Posterior vena cava (tissue), 2 donors: ENCODE measurements at places on chromosomes 16 and 17. TPM values are rescaled to one million over a fixed set of nuclear protein-coding genes. Genes with fewer than 3 reads are reported as not detected.
A peak's percentile ranks its signal among the peaks of the same experiment; 100 is the strongest.

Gene SPEM3
- total RNA-seq, result not detected

- DNase-seq, result no peak
Observed at GRCh38 chr17:1460233-1460632, 4.2 kb upstream of the CRK start.

Gene CTU2
- 20.4 TPM for total RNA-seq

Gene SPG7
- total RNA-seq, result 65.2 TPM

Gene PDE6G
- not detected for total RNA-seq

- no peak for DNase-seq
Observed at GRCh38 chr17:72608436-72608835, 484.1 kb downstream of the SLC39A11 start.

GRCh38 chr16:23172994-23173393 is 9.6 kb upstream of the SCNN1G start:
- no peak for DNase-seq

DNA sequence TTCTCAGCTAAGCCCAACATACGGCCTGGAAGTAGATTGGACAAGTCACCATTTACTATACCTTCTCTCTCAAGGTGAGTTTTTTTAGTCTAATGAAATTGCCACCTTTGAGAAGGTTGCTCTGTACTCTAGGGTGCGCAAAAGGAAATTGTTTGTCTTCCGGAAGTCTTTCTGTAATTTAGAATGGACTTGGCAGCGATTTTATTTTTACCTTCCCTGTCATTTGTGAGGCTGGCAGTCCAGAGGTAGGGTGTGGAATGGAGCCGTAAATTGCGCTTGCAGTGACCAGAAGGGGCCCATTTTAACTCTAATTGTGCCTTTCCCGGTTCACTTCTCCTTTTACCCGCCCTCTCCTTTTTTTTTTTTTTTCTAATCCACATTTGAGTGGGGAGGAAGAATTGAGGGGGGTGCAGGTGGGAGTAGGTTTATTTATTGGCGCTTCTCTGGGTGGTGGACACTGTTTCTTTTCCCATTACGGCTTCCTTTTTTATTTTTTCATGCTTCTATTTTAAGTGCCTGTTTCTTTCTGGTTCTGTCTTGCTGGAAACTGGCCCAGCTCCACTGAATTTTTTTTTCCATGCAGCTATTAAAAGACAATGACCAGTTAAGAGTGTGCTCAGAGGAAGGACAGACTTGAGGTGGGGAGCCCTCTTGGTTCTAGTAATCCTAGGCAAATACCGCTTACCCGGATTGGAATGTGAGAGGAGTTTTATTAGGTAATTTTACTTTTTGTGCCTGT is 89.7 kb upstream of the CLEC18A start:
- no peak for DNase-seq

DNA sequence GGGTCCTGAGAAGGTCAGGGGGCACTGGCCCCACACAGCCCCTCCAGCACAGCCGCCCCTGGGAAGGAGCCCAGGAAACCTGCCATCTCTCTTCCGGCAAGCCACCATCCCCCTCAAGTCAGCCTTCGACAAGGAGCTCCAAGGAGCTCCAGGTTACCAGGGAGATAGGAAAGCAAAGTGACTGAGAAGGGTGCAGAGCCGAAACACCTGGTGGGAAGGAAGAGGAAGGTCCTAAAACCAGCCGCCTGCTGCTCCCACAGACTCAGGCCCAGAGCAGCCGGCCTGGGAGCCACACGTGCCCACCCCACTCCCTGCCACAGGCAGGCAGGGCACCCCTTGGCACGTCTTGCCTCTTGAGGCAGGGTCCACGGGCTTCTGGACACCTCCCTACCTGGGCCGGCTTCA is 80.7 kb downstream of the TIMM22 start:
- DNase-seq, result no peak

GRCh38 chr16:49619811-49620157 is 236.1 kb downstream of the ZNF423 start:
- DNase-seq, result no peak

- DNase-seq, result peak; percentile 72
Observed at GRCh38 chr16:50311891-50312501, 45.6 kb downstream of the ADCY7 start.

GRCh38 chr17:77206158-77206956 is 65.6 kb downstream of the SEC14L1 start:
- DNase-seq, result no peak

Gene KRT9
- not detected for total RNA-seq

Gene RBFOX1
- not detected for total RNA-seq

Gene HBA1
- 878 TPM for total RNA-seq

DNA sequence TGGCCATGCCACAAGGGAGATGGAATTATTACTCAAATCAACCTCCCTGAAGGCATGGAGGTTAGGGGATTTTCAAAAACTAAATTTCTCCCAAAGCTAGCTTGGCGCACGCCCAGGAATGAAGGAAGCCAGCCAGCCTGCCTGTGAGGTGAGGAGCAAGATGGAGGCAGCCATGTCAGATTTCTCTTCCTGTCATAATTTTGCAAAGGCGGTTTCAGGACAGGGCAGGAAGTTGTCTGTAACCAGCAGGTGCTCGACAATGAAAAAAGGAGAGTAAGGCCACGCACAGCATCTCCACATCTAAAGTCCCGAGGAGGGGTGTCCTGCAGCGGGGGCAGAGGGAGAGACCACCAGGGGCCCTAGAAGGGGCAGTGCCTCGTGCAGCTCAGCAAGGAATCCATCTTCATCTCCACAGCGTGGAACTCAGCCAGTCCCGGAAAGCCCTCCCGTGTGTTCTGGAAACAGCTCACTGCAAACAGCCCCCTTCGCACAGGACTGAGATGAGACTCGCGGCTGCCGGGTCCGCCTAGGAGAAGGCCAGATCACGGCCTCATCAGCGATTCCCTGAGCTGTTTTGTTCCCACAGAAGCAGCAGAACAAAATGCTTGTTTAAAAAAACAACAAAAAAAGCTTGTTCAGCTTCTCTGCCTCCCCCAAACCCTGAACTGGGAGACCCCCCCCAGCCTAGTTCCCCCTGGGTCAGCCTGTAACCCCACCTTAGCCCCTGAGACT is 47.8 kb downstream of the SLC7A5 start:
- no peak for DNase-seq

DNA sequence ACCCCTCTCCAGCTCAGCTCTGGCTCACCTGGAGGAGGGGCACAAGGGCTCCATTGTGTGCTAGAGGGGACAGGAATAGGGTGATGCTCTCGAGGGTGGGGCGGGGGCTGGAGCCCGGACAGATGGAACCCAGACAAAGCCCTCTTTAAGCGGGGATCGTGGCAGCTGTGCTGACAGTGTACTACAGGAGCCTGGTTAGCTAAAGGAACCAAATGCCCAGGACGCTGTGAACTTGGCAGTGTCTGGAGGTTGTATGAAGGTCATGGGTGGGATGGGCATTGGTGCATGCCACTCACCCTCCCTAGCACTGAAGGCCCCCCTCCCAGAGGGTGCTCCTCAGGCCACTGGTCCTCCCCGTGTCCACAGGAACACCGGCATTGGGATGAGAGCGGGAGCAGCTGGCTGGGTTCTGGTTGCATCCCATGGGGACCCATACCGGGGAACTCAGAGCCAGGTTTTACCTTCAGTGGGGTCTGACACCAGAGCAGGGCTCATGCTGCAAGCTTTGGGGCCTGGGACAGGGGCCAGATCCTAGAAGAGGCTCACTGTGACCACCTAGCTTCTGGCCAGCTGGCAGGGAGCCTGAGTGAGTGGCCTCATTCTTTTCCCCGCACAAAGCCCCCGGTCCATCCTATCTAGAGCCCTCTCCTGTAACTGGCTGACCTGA is 11.9 kb downstream of the KIF19 start:
- DNase-seq, result no peak

GRCh38 chr16:17237350-17237944 is 233.3 kb downstream of the XYLT1 start:
- no peak for DNase-seq

GRCh38 chr17:10292057-10292937 is 80.5 kb downstream of the MYH13 start:
- DNase-seq, result peak; percentile 84

Gene PRSS8
- total RNA-seq, result not detected

DNA sequence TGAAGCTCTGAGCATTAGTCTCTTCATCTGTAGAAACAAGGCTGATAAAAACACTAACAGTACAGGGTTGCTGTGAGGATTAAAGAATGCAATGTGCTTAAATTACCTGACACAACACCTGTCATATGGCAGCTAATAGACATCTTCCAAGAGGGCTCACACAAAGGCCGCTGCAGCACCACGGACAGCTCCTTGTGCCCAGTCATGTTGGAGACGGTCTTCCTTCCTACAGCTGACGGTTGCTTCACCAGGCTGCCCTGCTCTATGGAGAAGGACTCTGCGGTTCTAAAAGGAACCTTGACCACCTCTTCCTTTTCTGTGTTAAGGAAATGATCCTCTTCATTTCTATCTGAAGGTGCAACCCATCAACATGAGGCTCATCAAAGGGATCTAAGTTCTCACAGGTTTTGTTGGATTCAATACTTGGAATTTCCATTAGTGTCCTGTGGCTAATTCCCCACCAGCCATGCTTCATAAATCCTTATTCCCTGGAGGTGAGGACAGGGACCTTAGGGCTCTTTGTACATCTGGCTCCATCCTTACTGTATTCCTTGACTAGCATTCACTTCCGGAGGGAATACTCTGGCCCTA is 138.9 kb upstream of the CES5A start:
- peak; percentile 81 for DNase-seq

DNA sequence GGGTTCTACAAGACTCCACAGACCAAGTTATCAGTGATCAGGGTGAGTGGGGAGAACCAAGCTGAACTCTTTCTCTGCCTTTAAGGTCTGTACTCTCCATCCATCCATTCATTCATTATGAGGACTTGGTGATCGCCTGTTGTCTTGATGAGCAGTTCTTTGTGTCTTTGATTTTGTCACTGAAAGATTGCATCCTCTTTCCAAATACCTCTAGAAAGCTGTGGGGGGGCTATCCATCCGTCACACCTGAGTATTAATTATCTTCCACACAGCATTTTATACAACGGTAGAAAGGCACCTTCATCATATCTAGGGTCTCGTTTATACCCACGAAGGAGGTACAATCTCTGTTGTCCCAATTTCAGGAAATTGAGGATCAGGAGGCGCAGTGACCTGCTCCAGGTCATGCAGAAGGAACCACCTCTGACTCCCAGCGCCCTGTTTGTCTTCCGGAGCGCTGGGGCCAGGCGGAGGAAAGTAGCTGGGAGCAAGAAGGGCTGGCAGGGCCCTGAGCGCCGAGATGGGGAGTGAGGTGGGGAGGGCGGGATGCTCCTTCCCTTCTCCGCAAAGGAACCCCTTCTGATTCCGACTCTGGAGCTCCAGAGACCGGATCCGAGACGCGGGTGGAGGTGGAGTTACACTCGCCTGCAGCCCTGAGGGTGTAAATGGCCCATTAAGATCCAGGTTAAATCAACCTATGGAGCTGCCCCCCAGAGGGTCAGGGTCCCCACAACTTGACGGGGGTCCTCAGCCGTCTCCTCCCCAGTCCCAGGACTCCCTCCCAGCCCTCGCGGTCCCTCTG is 605 bp upstream of the ABAT start:
- DNase-seq, result no peak

DNA sequence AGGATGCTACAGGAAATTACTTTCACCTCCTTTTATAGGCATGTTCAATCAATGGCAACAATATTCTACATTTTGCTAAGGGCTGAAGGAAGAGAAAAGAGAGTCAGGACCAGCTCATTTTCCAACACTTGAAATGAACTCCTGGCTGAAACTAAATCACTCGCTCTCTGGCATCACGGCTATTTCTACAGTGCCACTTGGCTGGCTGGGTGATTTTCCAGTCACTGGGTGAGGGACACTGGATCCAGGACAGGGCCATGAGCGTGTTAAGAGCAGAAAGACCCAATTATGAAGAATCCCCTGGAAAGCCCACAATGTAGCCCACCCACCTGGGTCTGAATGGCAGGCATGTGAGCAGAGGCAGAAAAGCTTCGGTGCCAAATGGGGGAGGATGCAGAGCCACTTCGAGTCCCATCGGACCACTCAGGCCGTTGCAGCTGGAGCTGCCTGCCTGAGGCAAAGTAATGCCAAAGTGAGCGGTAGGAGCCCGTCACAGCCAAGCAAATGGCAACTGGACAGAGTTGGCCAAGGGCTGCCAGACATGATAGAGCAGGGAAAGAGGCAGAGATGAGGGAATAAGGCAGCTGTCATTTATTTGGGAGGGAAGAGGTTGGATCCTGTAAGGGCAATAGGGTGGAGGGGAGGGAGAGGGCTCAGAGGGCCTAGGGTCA is 246.2 kb downstream of the STX8 start:
- no peak for DNase-seq

DNA sequence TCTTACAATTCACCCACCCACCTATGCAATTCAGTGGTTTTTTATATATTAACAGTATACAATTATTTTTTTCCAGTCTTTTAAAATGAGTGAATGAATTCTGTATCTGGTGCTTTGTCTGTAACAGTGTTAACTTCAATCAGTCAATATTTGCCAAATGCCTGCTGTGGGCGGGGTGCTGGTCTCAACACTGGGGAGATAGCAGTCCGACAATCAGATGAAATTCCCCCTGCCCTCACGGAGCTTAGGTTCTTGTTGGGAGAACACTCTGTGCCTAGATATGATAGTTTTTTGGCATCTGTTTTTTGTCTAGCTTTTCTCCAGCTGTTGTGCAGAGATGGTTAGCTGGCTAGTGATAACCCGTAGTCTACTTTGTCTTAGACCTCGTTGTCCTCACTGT is 201.1 kb downstream of the SNX29 start:
- DNase-seq, result no peak

Gene LAT
- total RNA-seq, result 11.4 TPM

Gene KRTAP4-9
- not detected for total RNA-seq

Gene SLC16A6
- total RNA-seq, result 1.9 TPM

DNA sequence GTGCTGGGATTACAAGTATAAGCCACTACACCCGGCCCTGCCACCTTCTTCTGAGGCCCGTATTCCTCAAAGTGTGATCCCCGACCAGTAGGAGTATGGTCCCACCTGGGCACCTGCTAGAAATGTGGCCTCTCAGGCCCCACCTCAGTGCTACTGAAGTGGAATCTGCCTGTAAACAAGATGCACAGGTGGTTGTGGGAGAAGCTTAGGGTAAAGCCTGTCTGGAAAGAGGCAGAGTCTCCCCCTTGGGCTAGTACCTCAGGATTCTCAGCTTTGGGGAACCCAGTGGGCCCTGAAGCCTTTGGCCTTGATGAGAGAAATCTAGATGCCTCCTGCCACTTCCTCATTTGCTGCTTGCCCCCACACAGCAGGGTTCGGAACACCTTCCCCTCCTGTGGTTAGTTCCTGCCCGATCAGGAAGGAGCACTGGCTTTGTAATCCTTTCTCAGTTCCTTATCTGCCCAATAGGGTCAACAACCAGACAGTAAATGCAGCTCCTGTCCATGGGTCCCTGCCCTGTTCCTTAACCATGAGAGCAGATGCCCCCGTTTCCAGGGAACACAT is 25.2 kb downstream of the TK2 start:
- no peak for DNase-seq
